ENCODE measurements at places on chromosomes 5 and 9. TPM values are rescaled to one million over a fixed set of nuclear protein-coding genes. Genes with fewer than 3 reads are reported as not detected.

BTNL8 gene
- 5.8 TPM for total RNA-seq

- DNase-seq: no peak
Measured at GRCh38 chr5:149838881-149839739, 105.5 kb downstream of the PDE6A start.

- no peak for DNase-seq
Measured at GRCh38 chr5:140032296-140032695, 10.8 kb downstream of the NRG2 start.

- DNase-seq: no peak
Measured at GRCh38 chr9:78463750-78464149, 166.8 kb downstream of the PSAT1 start.

Data from stomach (tissue), 19 donors.